ENCODE measurements at places on chromosomes 12 and 14.

DNA sequence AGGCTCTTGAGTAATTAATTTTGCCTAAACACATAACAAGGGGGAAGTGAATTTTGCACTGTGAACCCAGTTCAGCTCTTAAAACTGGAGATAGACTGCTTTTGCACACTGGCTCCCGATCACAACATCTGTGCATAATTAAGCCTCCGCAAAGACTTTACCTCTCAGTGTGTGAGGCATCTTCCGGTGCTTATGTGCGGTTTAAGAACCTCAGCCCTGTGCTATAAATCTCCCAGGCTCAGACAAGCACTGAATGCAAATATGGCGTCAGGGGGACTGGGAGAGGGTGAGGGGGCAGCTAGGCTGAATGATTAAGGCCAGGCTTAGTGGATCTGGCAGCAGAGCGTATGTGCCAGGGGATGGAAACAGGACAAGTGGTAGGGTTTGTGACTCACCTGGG lies 103.3 kb downstream of the ADCK1 start:
- no peak for DNase-seq

DNA sequence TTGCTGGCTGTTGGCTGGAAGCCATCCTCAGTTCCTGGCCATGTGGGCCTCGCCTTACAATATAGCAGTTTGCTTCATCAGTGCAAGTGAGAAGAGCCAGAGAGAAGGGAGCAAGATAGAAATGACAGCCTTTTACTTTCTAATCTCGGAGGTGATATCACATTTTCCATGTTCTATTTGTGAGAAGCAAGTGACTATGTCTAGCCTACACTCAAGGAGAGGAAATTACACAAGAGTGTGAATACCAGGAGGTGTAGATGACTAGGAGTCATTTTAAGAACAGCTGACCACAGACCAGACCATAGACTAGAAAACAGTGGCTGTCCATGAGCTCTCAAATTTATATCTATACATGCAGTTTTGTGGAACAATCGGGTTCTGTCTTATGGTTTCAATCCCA lies 163.0 kb upstream of the NRXN3 start:
- DNase-seq: no peak

- no peak for DNase-seq
Observed at GRCh38 chr12:20272801-20273200, 95.5 kb upstream of the PDE3A start.

DNA sequence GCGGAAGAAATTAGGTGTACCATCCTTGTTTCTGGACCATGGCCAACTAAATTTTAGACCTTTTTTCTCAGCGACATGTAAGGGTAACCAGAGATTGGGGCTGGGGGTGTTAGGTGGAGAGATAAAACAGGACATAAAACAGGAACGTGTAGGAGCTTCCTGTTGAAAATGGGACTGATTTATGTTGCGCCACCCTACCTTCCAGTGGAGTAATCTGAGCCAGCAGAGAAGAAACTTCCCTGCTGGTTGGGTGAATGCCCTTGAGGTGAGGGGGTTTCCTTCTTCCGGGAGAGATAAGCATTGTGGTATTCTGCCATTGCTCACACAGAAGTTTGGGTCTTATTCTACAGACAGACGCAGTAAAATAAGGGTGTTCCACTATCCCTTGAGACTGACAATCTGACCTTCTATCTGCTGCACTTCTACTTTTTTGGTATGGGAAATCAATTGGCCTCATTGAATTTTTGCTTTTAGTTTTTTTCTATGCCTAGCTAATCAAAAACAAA lies 417.6 kb downstream of the PCNX1 start:
- no peak for DNase-seq

DNA sequence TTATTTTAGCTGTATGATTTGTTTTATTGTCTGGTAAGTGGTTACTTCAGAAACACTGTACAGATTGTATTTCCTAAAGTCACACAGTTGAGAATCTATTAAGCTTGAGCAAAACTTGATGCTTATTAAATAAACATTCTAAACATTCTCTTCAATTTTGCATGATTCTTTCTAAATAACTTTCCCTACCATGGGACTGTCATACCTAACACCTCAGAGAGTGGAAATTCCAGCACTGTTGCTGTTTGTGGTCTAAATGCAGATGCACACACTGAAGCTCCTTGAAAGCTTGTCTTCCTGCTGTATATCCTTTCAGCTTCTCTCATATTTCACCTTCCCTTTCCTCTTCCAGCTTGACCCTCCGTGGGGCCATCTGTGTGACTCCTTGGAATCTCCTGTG lies 392.0 kb downstream of the LRIG3 start:
- no peak for DNase-seq

DNA sequence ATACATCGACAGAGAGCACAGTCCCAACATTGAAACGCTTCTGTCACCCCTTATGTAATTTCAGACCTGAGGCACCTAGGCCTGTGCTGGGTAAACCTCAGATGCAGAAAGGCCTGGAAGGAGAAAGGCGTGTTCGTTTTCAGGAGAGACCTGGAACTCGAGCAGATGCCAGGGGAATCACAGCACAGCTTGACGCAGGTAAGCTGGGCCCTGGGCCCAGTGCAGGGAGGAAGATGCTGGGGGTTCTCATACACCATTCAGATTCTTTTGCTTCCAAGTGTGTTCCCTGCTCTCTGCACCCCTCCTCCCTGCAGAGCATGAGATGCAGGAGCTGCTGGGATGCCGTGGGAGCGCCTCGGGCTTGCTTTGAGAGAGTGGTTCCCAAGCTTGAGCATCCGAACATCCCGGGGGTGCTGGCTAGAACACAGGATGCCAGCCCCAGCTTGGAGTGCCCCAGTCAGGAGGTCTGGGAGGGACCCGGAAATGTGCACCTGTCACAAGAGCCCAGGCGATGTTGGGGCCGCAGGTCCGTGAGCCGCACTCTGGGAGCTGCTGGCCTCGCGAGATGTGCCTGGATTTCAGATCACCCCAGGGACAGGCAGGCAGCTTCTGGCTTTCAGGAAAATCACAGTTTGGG lies 35.9 kb downstream of the FZD10 start:
- DNase-seq: no peak

GRCh38 chr14:22484632-22485031 lies 104.4 kb downstream of the DAD1 start:
- DNase-seq: no peak

DNA sequence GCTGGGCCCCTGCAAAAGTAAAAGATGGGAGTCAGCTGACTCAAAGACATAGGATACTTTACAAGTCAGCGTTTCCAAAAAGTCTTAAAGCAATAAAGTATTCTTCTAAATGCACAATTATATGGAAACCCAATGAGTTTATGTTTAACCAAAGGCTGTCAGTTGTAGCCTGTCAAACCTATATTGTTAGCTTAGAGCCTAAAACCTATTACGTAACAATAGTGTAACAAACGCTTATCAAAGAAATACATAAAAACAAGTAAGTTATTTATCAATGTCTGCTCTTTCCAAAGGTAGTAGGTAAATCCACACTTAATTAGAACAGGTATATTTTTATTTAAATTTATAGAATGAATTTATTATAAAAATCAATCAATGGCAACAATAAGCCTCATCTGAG lies 15.9 kb upstream of the SOS2 start:
- no peak for DNase-seq

GRCh38 chr12:128820723-128821432 lies 2.9 kb downstream of the SLC15A4 start:
- DNase-seq: no peak
